Mesothelial cell of epicardium (in vitro differentiated cells): ENCODE measurements at places on chromosomes 3 and 15.

GRCh38 chr3:152398495-152398894 is 129.8 kb downstream of the MBNL1 start:
- DNase-seq, result no peak

- DNase-seq, result no peak
Observed at GRCh38 chr3:133280586-133280985, 119.3 kb upstream of the BFSP2 start.

DNA sequence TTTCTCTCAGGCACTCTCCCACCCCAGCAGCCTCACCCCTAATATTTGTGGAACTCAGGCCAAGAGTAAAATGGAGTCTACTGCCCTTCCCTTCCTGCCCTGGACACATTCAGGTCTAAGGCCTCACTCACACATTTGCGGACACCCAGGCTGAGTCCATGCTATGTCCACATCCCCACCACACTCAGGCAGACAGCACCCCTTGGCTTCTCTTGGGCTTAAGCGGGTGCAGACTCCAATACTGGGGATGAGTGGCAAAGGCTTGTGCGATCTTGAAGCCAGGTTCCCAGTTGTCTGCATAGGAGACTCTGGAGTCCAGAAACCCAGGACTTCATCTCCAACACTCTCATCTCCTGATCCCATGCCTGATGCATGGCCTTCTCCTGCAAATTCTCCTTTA is 17.5 kb upstream of the CFAP100 start:
- no peak for DNase-seq

DNA sequence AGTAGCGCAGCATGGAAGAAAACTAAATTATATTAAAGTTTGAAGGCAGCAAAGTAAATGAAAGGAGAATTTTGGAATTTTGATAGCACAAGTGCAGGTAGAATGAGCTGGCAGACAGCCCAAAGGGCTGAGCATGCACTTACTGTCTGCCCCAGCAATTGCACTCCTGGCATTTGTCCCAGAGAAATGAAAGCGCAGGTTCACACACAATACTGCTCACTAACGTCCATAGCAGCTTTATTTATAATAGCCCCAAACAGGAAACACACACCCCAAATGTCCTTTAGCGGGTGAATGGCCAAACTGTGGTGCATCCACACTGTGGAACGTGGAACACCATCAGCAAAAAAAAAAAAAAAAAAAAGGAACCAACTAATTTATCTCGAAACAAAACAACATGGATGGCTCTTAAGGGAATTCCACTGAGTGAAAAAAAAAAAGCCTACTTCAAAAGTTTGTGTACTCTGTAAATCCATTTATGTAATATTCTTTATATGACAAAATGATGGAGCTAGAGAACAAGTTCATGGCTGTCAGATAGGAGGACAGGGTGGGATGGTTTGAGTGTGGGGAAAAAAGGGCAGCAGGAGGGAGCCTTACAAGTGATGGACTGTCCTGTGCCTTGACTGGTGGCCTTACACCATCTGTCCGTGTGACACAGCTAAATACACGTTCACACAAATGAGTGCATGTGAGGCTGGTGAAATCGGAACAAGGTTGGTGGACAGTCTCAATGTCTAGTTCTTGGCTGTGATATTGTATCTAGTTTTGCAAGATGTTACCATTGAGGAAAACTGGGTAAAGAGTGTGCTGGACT is 6.0 kb upstream of the TM2D3 start:
- DNase-seq, result no peak

DNA sequence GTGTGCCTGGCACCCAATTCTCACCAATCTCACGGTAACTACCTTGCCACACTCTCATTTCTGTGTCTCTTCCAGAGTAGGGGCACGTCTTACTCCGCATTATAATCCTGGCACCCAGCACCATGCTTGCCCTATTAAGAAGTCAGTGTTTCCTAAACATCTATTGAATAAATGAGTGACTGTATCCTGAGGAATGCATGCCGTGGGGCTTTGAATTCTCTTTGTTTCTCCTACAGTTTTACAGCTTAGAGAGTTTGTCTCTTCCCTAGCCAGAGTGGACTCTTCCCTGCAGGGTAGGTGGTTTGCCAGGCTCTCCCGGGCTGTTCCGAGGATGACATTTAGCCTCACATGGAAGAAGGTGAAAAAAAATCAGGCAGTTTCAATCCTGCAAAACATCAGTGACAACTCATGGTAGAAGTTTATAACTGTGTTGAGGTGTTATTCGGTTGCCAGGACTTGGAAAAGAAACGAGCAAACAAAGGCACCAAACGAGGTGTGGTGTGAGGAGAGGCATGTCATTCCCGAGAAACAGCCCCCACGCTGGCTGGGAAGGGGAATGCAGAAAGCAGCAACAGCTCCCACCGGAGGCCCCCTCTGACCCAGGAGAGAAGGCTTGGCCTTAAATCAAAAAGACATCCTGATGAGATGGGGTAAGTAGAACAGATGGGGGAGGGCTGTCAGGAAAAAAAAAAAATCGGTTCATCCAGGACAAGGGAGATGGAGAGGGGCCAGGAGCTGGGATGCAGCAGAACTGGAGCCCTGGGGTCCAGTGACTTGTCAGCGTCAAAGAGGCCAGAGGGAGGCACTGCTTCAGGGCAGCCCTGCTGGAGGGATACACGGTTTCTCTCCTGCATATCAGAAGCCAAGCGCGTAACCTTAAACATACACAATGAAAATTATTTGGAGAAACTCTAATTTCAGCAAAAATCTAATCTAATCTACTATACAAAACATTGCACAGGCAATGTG is 168.4 kb upstream of the ARRDC4 start:
- DNase-seq, result no peak
